ENCODE measurements at places on chromosomes 1 and 21. TPM values are rescaled to one million over a fixed set of nuclear protein-coding genes. Genes with fewer than 3 reads are reported as not detected.

DNA sequence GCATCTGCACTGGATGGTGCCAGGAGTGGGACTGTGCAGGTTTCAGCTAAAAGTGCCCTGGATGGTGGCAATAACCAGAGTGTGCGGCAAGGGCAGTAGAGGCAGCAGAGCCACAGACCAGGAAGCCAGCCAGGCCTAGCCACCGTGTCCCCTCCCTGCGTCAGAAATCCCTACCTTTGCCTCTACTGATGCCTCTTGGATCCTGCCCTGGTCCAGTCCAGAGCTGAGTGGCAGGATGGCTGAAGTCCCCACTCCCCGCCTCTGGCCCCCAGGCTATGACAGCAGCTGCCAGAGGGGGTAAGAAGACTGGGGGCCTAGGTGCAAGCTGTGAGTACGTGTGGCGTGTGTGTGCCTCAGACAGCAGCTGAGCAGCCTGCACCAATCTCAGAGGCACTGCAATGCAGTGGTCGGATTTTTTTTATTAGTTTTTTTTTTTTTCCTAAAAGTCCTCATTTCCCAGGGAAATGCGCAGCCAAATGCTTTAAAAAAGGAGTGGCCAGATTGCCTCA is 51.9 kb downstream of the SYT2 start:
- H3K27ac ChIP-seq: no peak overlapping the region
- no peak overlapping the region for H3K4me3 ChIP-seq
- H3K36me3 ChIP-seq: no peaks in the 10 kb centered on the region

Gene CLCA1
- 25.9 TPM for total RNA-seq

Gene CD5L
- not detected for total RNA-seq

- H3K27me3 ChIP-seq: no peaks in the 10 kb centered on the region
- peaks cover 72% of the 10 kb centered on the region for H3K36me3 ChIP-seq
- H3K4me1 ChIP-seq: peaks cover 55% of the 10 kb centered on the region
- no peak overlapping the region for H3K27ac ChIP-seq
- H3K4me3 ChIP-seq: no peak overlapping the region
- no peak for DNase-seq
Measured at GRCh38 chr1:147209825-147210821, 15.0 kb downstream of the FMO5 start.

Measured in stomach (tissue), 19 donors.